Thyroid gland (tissue), 4 donors: ENCODE measurements at places on chromosomes 13 and 19.
A peak's percentile ranks its signal among the peaks of the same experiment; 100 is the strongest.

GRCh38 chr13:48253849-48254248 lies 20.8 kb downstream of the ITM2B start:
- no peak for DNase-seq

GRCh38 chr13:61463024-61463423 lies 47.4 kb upstream of the PCDH20 start:
- DNase-seq, result no peak

DNA sequence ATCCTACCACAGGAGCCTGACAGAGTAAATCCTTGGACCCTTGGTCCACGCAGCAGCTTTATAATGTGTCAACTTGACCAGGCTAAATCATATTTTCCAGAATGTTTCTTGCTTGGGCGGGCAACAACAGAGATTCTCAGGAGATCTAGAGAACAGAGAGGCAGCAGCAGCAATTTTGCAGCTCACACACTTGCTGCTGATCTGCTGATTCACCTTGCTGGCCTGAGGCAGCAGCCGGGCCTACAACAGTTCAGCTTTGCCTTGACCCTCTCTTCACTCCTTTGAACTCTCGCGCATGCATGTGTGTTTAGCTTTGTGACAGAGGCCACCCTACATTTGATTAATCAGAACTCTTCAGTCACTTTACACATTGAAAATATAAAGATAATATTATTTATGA lies 159.3 kb downstream of the UGGT2 start:
- DNase-seq, result no peak

DNA sequence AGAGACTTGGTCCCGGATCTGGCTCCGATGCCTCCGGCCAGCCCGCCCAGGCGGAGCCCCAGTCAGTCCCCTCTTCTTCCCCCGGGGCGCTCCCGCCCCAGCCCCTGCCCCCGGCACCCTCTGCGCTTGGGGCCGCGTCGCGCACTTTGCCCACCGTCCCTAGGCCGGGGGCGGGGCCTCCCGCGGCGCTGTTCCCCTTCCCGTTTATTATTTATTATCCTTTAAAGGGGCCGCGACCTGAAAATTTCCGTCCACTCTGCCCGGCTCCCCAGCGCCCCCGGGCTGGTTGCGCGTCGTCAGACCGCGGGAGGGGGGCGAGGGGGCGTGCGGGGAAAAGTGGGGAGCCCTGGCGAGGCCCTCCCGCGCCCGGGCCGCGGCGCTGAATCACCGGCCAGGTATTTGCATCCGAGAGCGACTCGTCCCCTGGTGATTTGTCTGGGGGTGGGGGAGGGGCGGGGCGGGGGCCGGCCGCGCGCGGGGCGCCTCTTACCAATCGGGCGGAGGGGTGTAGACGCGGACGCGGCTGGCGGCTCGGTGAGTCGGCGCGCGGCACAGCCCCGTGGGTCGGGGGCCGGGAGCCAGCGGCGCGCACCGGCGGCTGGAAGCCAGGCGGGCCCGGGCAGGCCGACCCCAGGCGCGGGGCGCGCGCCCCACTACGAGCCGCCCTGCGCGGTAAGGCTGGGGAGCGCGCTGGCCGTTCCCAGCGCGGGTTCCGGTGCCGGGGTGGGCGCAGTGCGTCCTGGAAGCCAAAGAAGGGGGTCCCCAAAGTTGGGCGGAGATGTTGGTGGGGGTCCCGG lies at the start of gene ARID3A:
Gene ARID3A (plus strand): TSS at position 510 of the 797 bp plus-strand sequence. CDS start 3,494 bp downstream, outside the sequence.
- DNase-seq, result peak; percentile 78

DNA sequence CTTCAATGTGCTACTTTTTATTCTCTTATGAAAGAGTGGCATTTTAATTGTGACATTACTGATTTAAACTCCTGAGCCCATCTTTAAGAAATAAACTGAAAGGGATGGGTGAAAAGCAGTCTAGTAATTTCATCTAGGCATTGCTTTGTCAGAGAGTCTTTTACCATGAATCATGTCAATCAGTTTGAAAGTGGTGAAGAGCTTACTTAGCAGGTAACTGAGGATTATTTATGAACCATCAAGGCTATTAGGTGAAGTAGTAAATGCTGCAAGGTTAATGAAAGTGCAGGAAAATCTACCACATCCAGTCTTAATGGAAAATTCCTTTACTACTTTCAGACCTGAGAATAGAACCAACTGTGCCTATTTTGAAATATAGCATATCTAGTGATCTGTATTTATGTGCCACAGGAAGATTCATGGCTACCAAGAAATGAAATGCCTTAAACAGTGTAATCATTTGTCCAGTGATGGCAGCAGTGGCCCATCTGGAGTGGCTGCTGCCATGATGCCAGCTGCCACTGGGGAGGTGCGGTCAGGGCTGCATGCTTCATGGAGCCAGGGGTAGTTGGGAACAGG lies 368.9 kb downstream of the SLITRK6 start:
- no peak for DNase-seq

GRCh38 chr19:14318873-14319272 lies 62.4 kb upstream of the ADGRE5 start:
- DNase-seq, result no peak

GRCh38 chr19:15829306-15829698 lies 13.8 kb upstream of the OR10H1 start:
- DNase-seq, result no peak

DNA sequence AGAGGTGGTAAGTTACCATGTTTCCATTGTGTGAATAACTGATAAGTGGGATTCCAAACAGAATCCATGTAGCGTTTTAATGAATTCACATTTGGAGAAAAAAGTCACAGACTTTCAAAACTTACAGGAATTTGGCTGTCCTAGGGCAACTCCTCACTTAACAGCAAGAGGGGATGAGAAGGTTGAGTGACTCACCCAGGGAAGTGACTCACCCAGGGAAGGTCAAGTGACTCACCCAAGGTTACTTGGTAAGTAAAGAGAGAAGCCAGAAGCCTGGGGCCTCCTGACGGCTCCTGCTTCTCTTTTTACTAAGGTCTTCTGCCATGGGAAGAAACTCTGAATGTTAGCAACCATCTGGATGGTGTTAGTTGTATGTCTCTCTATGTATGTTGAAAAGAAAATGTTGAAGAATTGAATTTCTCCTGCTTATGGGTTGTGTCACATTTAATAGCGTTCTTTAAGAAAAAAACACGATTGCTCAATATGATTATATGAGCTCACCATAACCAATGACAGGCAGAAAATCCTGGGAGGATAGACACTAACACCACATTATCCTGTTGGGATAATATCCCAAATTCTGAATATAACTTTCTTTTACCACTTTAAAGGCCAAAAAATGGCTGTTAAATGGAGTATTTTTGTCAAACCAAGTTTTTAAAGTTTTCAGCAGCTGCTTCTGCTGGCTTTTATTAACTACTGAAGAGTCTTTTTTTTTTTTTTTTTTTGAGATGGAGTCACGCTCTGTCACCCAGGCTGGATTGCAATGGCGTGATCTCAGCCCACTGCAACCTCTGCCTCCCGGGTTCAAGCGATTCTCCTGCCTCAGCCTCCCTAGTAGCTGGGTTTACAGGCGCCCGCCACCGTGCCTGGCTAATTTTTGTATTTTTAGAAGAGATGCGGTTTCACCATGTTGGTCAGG lies 195.6 kb downstream of the GGACT start:
- peak; percentile 53 for DNase-seq

GRCh38 chr19:13633109-13633508 lies 126.8 kb upstream of the CACNA1A start:
- DNase-seq, result no peak

GRCh38 chr13:113823771-113824170 lies 40.1 kb downstream of the GAS6 start:
- no peak for DNase-seq

GRCh38 chr13:31050486-31051400 lies 111.0 kb downstream of the HSPH1 start:
- DNase-seq, result no peak

DNA sequence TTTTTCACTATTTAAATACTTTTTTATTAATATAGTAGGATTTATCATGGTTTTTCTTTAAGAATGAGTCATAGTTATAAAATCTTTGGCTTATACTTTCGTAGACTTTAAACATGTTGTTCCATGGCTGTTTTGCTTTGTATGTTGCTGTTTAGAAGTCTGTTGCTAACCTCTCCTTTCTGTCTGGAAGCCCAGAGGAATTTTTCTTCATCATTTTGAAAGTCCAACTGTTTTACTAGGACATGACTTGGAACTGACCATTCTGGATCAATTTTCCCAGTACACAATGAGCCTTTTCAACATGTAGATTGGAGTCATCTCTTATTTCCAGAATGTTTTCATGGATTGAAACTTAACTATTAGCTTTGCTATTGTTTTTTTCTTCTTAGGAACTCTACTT lies 7.9 kb downstream of the CAB39L start:
- no peak for DNase-seq

DNA sequence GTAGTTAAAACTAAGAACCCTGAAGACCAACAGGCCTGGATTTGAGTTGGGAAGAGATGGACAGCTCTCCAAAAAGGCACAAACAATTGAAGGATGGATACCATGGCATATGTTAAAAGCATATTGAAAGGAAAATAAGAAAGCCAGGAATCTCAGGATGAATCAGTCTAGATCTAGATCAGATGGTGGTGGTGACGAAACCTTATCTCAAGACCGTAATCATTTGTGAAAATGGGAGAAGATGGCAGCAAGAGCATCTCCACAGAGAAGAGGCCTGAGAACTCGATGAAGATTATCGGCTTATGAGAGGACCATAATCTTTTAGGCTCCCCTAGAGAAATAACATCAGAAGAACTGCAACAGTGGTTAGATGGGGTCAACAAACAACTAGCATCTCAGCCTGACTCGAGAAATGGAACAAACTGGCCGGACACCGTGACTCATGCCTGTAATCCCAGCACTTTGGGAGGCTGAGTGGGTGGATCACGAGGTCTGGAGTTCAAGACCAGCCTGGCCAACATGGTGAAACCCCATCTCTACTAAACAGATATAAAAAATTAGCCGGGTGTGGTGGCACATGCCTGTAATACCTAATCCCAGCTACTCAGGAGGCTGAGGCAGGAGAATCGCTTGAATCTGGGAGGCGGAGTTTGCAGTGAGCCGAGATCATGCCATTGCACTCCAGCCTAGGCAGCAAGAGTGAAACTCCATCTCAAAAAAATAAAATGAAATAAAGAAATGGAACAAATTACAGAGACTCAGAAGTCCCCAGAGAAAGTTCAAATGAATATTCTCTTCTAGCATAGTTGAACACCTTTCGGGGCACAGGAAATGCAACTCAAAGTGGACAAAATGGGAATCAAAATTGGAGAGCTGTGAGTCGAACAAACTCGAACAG lies 47.6 kb downstream of the FOXO1 start:
- DNase-seq, result no peak

DNA sequence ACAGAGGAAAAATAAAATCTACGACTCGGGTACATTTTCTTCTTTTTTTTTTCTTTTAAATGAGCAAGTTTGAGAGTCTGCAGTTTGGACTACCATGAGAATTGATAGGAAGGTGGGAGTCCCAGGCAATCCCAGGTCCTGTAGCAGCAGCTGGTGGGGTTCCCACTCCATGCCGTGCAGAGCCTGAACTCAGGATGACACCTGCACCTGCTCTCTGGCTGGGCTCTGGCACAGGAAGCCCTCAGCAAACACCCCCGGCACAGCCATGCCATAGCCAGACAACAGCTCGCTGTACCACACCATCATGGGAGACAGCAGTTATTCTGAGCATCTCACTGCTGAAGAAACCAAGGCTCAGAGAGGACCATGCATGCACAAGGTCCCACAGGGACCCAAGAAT lies 6.2 kb upstream of the GP6 start:
- DNase-seq, result no peak

- DNase-seq, result no peak
Measured at GRCh38 chr13:50810998-50811397, 32.5 kb downstream of the DLEU7 start.

DNA sequence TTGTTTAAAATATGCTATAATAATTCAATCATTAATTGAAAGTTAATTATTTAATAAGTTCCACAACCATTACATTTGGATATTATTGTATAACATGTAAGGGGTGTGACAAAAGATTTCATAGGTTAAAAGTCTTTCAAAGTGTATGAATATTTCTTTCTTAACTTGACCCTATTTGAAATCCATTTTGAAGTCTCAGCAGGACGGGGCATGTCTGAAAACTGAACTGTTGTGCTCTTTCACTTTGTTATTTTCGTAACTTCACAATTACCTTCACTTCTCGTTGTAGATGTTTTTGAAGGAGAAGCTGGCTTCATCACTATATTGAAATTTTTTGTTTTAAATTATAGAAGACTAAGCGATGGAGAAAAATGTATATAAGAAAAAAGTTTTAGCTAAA lies 1775.7 kb downstream of the PCDH9 start:
- no peak for DNase-seq

GRCh38 chr13:53151336-53152056 lies 122.9 kb downstream of the OLFM4 start:
- peak; percentile 71 for DNase-seq

DNA sequence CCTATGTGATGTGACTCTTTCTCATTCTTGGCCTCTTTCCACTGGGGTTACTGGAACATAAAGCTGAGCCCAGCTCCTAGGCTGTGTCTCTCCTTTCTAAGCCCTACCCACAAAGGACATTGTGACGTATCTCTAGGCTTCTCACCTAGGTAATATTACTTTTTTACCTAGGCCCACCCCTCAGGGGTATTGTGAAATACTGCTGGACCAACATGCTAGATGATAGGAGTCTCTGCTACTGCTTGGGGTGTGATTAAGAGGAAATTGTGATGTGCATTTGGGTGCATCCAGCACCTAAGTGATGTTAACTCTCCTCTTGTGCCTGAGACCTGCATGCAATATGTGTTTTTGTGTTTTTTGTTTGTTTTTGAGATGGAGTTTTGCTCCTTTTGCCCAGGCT lies 22.8 kb upstream of the ZNF254 start:
- DNase-seq, result no peak

DNA sequence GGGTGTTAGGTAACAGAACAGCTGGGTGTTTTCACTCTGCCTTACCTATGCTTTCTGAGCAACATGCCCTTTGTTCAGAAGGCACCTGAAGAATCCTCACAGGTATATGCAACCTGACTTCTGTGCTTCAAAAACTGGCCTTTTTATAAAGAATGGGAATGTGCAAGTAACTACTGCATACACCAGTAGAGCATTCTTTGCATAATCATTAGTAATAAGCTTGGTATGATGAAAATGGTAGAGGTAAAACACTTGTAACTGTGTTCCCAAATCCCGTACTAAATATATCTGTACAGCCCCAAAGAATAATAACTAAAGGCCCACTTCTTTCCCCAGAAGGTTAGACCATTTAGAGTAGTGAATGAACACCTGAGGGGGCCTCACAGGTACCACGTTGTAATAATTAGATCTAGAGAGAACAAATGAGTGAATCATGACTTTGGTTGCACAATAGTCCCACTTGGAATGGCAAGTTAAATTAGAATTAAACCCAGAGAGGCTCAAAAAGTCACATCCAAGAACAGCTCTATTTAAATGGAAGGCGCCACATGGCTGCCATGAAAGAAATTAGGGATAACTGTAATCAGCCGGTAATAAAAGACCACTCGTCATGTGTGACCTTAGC lies 413.9 kb downstream of the KLF12 start:
- DNase-seq, result no peak

- no peak for DNase-seq
Measured at GRCh38 chr13:74966814-74967424, 515.0 kb downstream of the TBC1D4 start.

GRCh38 chr19:35404879-35405622 lies 34.2 kb downstream of the GPR42 start:
- DNase-seq, result no peak

GRCh38 chr19:49860336-49861102 lies 6.9 kb downstream of the PNKP start:
- DNase-seq, result no peak
